ENCODE measurements at places on chromosomes 2 and 18.

DNA sequence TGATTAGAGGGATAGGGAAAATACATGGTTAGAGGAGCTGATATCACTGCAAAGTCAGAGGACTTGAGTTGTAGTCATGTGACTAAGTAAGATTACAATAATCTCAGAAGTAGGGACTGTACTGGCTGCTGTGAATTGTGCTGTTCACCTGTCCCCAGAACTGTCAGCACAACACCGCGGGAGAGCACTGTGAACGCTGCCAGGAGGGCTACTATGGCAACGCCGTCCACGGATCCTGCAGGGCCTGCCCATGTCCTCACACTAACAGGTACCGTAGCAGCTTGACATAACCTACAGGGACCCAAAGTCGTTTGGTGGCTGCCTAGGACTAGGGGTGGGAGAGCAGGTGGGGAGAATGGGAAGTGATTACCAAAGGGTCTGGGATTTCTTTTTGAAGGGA is 132.8 kb upstream of the TTC39C start:
- DNase-seq, result no peak

- no peak for DNase-seq
Measured at GRCh38 chr18:74233933-74234325, 57.8 kb downstream of the CYB5A start.

- no peak for DNase-seq
Measured at GRCh38 chr2:28325567-28326468, 66.8 kb upstream of the FOSL2 start.

GRCh38 chr2:236793023-236794011 is 223.7 kb downstream of the ACKR3 start:
- no peak for DNase-seq
